ENCODE measurements at places on chromosomes 7 and 10. TPM values are rescaled to one million over a fixed set of nuclear protein-coding genes. Genes with fewer than 3 reads are reported as not detected.

The PRKG1 gene
- 0.09 TPM for total RNA-seq

The GPNMB gene
- 1.6 TPM for total RNA-seq

The LBX1 gene
- not detected for total RNA-seq

The KRIT1 gene
- 38.9 TPM for total RNA-seq

The MMD2 gene
- not detected for total RNA-seq

The OR2A5 gene
- not detected for total RNA-seq

The FGFBP3 gene
- 1.1 TPM for total RNA-seq

The ANXA8 gene
- 103 TPM for total RNA-seq

The C7orf57 gene
- 0.52 TPM for total RNA-seq

The TFEC gene
- not detected for total RNA-seq

The GIMAP8 gene
- total RNA-seq, result not detected

The MTG1 gene
- 74.3 TPM for total RNA-seq

The AUTS2 gene
- 1.8 TPM for total RNA-seq

The CUZD1 gene
- 1.1 TPM for total RNA-seq

The SNCG gene
- 4.2 TPM for total RNA-seq

The VSTM4 gene
- not detected for total RNA-seq

The STAG3 gene
- total RNA-seq, result 1.1 TPM

The LEP gene
- not detected for total RNA-seq

The SUN3 gene
- 0.22 TPM for total RNA-seq

The DEPP1 gene
- 0.84 TPM for total RNA-seq

The SLC13A1 gene
- total RNA-seq, result not detected

The MEST gene
- 39.0 TPM for total RNA-seq

The CLDN3 gene
- total RNA-seq, result not detected
